Activated naive CD4-positive, alpha-beta T cell (primary cell): ENCODE measurements at places on chromosomes 7 and 10.

- DNase-seq, result no peak
These were observed 61.8 kb upstream of the DNAJB6 start for GRCh38 chr7:157274991-157275427.

- DNase-seq, result peak; percentile 16
These were observed 300.4 kb upstream of the NFE2L3 start for GRCh38 chr7:25851332-25852210.

- no peak for DNase-seq
These were observed 39.2 kb upstream of the DNAJC1 start for GRCh38 chr10:22042557-22043326.

- DNase-seq, result no peak
These were observed 2.6 kb downstream of the GJD4 start for GRCh38 chr10:35607475-35608327.

DNA sequence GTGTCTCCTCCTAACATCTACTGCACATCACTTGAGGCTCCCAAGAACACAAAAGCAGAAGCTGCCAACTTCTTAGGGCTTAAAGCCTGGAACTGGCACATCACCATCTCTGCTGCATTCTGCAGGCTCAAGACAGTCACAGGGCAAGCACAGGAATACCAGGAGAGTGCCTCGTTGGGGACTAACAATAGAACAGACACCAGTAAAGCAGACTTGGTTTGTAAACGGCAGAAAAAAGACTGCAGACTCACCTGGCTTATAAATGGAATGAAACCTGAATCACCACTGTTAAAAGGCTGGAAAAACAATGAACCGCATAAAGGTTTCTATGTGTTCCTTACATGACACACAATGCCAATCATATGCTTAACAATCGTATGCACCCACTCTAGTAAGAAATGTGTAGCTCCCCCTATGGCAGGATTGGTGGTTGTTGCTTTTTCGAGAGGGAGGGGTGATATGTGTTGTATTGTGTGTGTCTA, 12.8 kb downstream of the RHEB start:
- no peak for DNase-seq

- no peak for DNase-seq
These were observed 635 bp downstream of the ZNF32 start for GRCh38 chr10:43648095-43648397.

DNA sequence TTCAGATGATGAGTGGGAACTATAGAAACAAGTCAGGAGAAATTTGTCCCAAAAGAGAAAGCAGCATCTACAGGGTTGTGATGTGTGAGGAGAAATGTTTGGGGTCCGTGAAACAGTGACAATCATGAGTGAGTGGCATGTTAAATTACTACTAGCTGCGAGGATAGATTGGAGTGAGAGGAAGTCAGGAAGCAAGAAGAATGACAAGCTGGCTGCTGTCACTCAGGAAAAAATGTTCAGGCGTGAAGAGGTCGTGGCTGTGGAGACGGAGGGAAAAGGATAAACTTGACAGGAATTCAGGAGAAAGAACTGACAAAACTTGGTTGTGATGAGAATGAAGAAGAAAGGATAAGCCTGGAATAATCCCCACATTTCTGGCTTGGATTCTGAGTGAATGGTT, 5.1 kb upstream of the ITPRID1 start:
- no peak for DNase-seq

DNA sequence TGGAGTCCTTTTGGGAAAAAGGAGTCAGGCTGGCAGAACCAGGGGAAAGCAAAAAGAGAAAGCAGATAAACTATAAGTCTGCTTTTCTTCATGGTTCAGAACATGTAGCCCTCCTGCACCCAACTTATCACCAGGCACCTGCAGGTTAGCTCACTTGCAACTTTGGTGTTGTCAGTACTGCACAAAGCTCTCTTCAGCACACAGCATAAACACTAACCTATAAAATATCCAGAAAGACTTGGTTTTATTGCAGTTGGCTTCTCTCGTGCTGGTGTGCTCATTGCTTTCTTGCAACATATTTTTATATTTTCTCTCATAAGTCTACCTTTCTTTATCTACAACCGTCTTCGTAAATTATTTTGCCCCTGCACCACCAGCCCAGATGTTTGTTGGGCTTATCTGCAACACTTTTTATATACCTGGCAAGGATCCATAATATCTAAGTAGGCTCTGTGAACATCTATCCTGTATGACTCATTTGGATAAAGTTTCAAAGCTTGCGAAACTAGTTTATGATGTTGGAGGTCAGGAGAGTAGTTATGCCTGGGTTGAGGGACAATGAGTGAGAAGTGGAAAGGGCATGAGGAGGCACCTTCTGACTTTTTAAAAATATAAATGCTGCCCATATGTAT, 164.6 kb downstream of the ANKRD30A start:
- no peak for DNase-seq

DNA sequence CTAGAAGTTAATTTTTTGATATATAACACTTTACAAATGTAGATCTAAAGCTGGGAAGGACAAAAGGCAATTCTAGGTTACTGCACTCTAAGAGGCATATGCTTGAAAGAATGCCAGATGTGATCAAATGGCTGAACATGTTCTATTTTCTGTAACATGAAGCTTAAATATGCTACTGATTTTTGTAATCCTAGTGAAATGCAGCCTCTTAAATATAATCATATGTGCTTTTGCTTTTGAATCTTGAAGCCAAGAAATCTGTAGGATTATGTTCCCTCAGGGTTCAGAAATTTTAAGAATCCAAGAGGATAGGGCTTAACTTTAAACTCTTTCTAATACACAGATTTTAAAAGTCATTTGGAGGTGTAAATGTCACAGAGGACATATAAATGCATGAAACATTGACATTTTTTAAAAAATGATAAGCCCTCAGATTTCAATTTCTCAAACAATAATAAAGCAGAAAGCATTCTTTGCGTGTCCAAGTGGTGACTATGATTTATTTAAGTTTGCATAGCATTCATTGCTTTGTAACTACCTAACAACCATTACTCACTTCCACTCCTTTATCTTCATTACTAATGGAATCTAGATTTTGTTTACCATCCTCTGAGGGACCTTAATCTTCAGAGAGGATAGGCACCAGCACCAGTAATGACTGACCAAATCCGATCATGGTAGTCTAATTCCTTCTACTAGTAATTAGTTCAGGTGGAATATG, 170.4 kb downstream of the MAGI2 start:
- DNase-seq, result no peak

GRCh38 chr10:79137300-79137756, 68.6 kb downstream of the ZMIZ1 start:
- DNase-seq, result no peak

GRCh38 chr7:143117395-143117794, 14.5 kb upstream of the PIP start:
- no peak for DNase-seq

DNA sequence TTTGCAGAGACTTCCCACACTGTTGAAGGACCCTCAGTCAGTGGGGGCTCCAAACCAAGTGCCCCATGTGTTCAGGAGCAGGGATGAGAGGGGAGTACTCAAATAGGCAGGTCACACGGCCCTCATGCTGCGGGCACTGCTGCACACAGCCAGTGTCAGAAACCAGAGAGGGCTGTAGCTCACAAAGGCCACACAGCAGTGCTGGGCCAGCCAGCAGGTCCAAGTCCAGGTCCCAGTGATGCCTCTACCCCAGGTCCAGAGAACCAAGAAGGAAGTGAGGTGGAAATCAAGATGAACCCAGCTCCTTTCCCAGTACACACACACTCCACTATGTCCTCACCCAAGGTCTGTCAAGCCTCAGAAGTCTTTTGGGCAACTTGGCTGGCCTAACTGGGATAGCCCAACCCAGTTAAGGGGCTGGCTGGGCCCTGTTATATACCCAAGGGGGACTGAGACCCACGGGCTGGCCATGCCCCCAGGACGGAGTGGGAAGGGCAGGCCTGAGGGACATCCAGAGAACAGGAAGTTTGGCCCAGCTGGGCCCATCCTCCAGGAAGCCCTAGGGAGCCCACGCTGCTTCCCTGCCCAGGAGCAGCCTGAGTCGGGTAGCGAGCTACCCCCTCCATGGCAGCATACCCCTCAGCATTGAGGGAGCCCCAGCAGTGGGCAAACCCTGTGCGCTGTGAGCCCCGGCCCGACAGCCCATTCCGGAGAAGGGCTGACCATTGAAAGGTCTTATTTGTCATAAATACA, 24.3 kb downstream of the GRID1 start:
- DNase-seq, result no peak

DNA sequence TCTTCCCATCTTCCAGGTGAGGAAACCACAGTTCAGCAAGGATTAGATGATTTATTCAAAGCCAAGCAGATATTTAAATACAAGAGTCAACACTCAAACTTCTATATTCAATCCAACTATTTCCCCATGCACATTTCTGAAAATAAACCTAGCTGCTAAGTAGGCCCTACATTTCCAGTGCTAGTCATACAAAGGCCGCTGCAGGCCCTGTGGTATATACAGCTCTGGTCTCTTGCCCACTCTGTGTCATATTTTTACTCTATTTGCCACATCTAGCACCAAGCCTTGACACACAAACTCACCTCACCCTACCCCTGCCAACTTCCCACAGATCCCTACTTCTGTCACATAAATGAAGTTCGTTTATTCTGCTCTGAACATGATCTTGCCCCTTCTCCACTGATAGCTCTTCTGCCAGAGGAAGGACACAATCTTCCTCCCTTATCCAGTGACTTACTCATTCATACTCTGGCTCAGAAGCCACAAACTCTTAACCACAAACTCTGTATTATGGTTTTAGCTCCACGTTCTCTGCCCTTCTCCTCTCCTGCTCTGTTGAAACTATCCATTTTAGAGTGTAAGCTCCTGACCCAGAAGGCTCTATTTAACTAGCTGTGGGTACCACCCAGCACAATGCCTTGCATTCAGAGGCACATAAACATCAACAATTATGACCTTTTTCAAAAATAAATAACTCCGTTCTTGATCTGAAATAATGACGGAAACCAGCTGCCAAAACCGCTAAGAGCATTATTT, 180.7 kb downstream of the CPEB3 start:
- DNase-seq, result no peak

DNA sequence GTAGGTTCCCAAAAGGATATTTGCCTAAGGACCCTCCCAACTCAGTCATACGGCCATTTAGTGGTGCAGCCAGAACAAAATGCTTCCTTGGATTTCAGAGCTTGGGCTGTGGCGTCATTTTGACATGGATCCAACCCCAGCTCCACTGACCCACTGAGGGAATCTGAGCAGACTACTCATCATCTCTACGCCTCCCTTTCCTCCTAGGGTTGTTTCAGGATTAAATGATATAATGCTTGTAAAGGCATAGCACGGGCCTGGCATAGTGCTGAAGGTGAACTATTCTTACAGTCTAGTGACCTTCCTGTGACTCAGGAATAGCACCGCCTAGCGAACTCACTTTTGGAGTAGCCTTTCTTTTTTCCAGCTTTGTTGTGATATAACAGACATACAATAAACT, 70.3 kb upstream of the LOXL4 start:
- DNase-seq, result no peak

DNA sequence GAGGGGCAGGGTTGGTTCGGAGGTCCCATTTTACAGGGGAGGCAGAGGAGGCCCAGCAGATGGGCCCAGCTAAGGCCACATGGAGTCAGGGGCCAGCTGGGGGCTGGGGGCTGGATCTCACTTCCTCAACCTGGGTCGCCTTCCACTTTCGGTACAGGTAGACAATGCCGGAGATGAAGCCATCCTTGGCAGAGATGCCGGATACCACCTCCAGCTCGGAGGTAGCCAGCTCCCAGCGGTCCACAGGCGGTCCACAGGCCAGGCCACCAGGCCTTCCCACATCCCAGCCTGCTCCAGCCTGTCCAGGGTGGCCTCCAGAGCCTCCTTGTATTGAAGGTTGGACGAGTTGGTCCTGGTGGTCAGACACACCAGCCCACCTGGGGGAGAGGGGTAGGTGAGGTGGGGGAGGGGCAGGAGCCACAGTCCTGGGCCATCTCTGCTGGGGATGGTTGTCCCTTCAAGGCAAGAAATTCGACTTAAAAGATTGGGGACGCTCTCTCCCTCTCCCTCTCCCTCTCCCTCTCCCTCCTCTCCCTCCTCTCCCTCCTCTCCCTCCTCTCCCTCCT, 3.9 kb downstream of the CLDN4 start:
- no peak for DNase-seq

- DNase-seq, result no peak
These were observed 47.0 kb downstream of the MAD1L1 start for GRCh38 chr7:2185715-2186114.

DNA sequence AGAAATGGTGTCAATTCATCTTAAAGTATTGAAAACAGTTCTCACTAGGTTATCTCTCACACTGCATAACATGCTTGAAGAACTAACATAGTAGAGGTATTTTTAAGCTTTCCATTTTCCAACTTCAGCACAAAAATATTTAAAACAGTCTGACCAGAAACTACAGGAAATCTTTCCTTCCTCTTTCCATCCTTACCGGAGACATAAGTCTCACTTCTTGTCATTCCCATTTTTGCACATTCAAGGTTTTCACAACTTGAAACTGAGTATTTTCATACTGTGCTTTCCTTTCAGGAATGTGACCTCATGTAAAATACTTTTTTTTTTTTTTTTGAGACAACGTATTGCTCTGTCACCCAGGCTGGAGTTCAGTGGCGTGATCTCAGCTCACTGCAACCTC, 45.2 kb downstream of the ARHGAP12 start:
- DNase-seq, result no peak

- DNase-seq, result no peak
These were observed 9.4 kb upstream of the ANKRD1 start for GRCh38 chr10:90930070-90930837.

DNA sequence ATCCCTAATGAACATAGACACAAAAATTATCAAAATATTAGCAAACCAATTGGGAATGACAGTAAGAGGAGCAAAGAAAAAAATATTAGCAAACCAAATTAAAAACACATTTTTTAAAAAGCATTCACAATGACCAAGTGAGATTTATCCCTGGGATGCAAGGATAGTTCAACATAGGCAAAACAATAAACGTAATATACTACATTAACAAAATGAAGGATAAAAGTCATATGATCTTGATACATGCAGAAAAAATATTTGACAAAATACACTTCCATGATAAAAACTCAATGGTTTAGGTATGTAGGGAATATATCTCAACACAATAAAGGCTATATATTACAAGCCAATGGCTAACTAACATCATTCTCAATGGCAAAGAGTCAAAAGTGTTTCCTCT, 83.3 kb downstream of the CRPPA start:
- no peak for DNase-seq

- DNase-seq, result no peak
These were observed 128.6 kb upstream of the MDFIC start for GRCh38 chr7:114793155-114793845.

GRCh38 chr7:2134740-2135139, 98.0 kb downstream of the MAD1L1 start:
- no peak for DNase-seq

- DNase-seq, result no peak
These were observed 49.8 kb downstream of the RASGEF1A start for GRCh38 chr10:43216931-43217562.

DNA sequence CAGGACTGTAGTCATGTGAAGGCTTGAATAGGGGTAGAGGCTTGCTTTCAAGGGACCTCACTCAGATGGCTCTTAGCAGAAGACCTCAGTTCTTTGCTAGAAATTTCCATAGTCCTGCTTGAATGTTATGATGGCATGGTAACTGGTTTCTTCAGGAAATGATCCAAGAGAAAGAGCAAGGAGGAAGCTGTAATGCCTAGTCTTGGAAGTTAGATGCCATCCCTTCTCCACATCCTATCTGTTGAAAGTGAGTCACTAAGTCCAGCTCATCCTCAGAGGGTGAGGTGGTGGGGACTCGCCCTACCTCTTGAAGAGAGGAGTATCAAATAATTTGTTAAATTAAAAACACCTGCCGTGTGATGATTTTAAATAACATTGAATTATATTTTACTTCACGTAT, 4.6 kb downstream of the MGAM start:
- DNase-seq, result no peak

- no peak for DNase-seq
These were observed 1167.0 kb downstream of the SORCS3 start for GRCh38 chr10:105807935-105808587.
